Germinal center (tissue), 1 donor: ENCODE measurements at places on chromosomes 13 and 19.

GRCh38 chr19:32708457-32708856, 11.1 kb upstream of the TDRD12 start:
- no peak for DNase-seq

DNA sequence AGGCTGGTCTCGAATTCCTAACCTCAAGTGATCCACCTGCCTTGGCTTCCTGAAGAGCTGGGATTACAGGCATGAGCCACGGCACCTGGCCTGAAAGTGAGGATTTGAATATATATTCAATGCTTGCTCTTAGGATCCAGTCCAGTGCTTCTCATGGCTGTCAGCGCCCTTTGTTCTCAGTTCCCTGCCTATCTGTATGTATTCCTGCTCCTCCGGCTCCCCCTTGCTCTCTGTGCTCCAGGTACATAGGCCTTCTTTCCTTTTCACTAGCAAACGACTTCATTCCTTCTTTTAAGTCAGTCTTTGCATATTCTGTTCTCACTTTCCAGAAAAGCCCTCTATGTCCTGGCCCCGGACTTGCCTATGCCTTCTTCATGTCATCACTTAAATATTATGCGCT, 232.8 kb downstream of the DACH1 start:
- no peak for DNase-seq

GRCh38 chr19:49413348-49413747, 9.9 kb downstream of the PTH2 start:
- no peak for DNase-seq

DNA sequence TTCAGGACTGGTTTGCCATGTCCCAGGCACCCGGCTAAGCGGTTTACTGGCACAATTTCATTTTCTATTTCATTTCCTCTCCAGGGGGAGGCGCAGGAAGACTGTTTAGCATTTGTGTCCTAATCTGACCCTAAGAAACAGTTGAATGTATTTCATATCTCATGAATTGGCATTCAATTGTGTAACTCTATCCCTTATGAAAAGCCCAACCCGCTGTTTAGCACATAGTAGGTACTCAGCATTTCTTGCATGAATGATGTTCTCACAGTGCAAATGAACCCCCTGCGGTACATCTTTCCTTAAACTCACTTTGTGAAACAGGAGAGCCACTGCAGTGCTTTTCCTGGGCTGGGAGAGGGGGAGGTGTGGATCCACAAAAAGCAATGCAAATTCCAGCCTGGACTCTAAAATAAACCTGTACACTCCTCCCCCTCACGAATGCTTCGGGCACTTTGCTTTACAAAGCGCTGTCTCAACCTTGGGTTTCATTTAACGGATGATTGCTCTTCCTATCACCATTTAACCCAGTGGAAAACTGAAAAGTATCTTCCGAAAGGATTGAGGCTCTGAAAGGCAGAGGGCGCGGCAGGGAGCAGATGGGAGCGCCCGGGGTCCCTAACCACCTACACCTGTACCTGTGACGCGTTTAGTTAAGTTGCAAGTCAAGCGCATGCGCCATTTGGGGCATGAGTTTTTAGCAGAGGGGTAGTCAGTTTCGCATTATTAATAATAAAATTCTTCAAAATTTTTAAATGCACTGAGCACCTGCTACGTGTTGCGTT, 1.2 kb upstream of the EEF2 start:
- peak; percentile 61 for DNase-seq

DNA sequence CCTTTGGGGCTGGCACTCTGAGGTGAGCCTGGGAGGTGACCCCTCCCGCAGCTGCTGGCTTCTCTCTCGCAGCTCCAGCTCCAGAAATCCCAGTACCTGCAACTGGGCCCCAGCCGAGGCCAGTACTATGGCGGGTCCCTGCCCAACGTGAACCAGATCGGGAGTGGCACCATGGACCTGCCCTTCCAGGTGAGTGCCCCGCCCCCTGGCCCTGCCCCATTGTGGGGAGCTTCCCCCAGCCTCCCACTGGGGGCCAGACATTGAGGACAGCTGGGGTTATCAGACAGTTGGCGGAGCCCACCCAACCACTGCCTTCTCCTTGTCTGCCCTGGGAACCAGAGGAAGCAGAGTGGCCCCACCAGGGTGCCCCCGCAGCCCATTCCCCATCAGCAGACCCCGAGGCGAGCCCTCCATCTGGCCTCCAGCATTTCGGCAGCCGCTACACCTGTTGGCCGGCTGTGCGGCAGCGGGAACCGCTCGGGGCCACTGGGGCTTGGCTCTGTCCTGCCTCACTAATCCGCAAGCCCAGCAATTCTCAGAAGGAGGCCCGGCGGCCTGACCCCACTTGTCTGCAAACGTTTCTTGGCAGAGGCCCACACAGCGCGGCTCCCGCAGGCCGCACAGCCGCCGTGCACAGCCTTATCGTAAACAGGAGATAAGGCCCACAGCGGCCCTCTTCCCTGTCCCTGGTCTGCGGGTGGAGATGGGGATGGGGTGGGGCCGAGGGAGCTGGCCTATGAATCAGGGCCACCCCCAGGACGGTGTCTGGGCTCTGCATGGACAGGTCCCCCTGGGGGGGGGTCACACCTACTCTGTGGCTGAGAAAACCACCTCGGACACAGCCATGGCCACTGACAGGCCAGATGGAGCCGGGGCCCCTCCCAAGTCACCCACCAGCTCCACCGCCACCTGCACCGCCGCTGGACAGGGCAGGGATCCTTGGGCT, 48.0 kb downstream of the COMP start:
- no peak for DNase-seq

GRCh38 chr13:20565115-20565736, 1.7 kb upstream of the IFT88 start:
- no peak for DNase-seq
